ENCODE measurements at places on chromosomes 1 and 21.

DNA sequence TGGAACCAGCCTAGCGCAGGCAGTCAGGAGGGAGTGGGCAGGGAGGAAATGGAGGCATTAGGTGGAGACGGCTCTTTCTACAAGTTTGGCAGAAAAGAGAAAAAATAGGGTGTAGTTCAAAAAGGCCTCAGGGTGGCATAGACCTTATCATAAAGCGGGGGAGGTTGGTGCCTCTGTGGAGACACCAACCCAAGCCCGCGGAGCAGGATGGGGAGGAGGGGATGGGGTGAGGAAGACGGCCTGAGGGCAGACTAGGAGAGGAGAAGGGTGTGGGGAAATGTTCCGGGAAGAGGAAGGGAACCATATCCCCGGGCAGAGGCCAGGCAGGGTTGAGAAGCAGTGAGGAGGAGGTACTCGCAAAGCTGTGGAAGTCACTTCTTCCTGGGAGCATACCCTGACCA is 17.4 kb upstream of the SHE start:
- no peak for DNase-seq

- DNase-seq = no peak
Observed at GRCh38 chr21:31145274-31145673, 107.0 kb upstream of the KRTAP19-8 start.

DNA sequence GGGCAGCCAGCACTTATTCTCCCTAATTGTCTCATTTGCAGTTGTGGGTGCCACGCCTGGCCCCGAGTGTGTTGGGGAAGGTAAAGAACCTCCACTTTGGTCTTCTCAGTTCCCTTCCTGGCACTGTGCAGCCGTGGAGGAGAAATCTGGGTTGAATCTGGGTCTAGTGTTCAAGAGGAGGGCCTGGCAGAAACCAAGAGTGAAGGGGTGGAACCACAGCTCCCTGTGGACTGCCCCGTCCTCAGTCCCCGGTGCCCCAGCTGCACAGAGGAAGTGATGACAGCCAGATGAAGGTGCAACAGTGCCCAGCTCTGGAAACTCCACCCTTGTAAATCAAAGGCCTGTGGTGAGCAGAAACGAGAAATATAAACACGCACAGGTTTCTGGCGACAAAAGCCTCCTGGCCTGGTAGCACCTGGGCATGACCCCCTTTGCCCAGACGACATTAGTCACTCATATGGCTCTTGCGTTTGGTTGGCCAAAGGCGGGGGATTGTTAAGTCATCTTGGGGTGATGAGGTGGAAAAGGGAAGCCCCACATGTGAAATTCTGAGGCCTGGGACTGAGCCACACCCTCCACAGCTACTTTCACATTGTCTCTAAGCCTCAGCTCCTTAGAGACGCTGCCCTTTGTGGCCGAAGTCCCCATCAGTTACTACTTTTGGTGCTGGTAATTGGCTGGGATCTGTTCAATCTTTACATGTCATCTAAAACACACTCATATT is 4.2 kb upstream of the ECE1 start:
- DNase-seq = peak; percentile 51

GRCh38 chr1:167821356-167821685 is 92.6 kb downstream of the ADCY10 start:
- DNase-seq = no peak

- DNase-seq = no peak
Observed at GRCh38 chr1:5272325-5272724, 617.9 kb downstream of the AJAP1 start.

DNA sequence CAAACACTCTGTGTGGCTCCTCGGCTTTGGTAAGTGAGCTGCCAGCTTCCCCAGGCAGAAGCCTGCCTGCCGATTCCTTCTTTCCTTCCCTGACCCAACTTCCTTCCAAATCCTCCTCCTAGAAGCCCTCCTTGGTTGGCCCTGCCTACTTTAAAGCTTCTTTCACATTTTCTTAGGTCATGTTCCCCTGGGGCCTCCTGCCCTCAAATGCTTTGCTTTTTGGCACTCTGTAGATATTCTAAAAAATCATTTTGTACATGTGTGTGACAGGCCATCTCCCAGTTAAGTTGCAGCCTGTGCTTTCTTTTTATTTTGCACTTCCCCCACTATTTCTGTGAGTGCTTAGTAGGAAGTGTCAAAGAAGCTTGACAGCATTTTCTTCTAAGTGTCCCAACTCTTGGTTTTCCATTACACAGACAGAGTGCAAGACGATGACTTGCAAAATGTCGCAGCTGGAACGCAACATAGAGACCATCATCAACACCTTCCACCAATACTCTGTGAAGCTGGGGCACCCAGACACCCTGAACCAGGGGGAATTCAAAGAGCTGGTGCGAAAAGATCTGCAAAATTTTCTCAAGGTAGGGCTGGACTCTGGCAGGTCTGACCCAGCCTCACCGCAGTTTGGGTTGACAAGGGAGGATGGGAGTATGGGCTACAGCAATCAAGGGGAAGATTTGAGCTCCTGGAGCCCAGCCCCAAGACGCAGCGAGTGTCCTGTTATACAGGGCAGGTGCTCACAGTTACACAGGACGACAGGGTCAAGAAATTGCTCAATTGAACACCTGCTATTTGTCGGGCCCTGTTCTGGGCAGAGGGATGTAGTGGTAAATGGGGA is at the start of gene S100A9:
TSS of gene S100A9 (plus strand) at position 2 of the 838 bp plus-strand sequence. CDS start at position 432, 430 bp downstream.
- DNase-seq = no peak

GRCh38 chr1:180166436-180166800 is 11.7 kb downstream of the QSOX1 start:
- DNase-seq = no peak

DNA sequence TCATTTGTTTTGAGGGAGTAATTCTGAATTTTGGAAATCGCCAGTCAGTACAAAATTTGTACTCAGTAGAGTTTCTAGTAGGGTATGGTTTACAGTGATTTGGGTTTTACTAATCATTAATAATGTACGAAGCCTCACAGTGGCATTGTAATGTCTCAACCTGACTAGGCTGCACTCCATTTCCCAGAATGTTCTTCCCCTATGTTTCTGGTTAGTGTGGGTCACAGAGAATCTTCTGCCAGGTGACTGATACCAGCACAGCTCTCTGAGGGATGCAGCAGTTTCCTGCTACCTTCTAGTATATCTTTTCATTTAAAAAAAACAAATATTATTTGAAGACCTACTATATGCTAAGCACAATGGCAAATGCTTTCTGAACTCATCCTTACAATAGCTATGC is 112.9 kb downstream of the PTPN14 start:
- DNase-seq = no peak

DNA sequence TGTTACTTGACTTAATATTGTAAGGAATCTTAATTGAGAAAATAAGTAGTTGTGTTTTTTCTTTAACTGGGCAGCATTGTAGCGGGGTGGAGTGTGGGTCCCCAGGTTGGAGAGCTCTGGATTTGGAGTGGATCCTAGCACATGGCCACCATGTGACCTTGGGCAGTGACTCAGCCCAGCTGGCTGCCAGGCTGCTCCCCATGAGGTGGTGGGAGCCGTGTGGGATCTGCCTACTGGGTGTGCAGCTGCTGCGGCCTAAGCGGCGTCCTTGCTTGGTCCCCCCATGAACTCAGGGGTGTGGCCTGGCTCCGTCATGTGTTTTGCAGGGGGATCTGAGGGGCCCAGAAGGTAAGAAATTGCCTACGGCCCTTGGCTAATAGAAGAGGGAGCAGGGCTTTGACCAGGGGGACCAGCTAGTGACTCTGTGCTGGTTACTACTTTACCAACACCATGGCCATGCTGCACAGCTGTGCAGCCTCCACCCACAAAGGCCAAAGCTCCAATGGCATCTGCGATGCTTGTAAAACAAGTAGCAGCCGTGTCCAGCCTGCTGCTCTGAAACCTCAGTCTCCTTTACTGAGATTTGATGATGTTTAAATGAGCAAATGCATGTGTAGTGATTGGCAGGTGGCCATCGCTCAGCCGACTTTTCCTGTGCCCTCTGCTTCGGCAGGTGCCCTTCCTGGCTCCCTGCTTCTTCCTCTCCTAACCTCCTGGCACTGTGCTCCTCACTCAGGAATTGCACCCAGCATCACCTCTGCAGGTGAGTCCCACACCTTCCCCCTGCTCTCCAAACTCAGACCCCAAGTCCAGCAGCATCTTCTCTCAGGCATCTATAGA is 68.3 kb downstream of the ADARB1 start:
- DNase-seq = peak; percentile 33

DNA sequence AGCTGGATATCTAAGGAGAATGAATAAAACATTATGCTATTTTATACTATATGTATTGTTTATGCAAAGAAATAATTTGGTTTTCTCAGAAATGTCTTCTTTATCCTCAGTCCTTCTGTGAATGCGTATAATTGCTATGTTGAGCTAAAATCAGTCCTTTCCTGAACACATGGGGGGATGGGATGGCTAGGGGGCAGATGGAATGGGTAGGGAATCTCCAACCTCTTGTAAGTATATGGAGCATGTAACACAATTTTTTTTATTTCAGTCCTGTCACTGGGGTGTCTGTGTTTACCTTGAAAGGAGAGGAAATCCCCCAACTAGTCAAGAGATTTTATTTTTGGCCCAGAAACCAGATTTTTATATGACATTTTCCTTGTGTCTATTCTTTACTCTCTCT is 291.8 kb downstream of the NFIA start:
- no peak for DNase-seq

GRCh38 chr1:110412576-110412975 is 5.1 kb upstream of the LAMTOR5 start:
- DNase-seq = peak; percentile 71

- DNase-seq = no peak
Observed at GRCh38 chr1:8283058-8283884, 34.6 kb upstream of the SLC45A1 start.

- DNase-seq = no peak
Observed at GRCh38 chr1:208054485-208054884, 143.6 kb upstream of the CD34 start.

DNA sequence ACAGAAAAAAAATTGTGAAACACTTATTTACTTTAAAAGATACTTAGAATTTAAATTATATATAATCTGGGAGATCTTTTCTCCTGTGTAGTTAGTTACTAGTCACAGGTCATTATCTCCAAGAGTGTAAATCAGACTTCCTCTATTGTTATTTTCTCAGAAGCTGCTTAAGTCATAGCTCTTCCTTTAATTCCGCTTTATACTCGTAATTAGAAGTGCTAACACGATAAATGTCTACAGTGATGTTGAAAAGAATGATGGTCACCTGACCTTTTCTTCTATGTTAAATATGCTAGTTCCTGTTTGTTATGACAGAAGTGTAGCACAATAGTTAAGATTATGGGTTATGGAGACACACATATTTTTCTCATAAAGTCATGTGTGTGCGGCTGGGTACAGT is 123.6 kb downstream of the TGFB2 start:
- no peak for DNase-seq

DNA sequence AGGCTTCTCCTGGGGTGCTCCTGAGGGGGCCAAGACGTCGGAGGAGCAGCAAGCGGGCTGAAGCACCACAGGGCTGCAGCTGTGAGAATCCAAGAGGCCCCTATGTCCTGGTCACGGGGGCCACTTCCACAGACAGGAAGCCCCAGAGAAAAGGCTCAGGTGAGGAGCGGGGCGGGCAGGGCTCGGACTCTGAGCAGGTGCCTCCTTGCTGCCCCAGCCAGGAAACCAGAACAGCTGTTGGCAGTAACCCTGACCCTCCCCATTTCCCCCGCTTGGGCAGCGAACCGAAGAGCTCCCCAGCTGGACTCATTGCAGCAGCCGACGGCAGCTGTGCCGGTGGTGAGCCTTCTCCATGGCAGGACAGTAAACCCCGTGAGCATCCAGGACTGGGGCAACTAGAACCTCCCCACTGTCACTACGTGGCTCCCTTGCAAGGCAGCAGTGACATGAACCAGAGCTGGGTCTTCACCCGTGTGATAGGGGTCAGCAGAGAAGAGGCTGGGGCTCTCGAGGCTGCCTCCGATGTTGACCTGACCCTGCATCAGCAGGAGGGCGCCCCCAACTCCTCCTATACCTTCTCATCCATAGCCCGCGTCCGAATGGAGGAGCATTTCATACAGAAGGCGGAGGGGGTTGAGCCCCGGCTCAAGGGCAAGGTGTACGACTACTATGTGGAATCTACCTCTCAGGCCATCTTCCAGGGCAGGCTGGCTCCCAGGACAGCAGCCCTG is 625 bp downstream of the KLHDC7A start:
- peak; percentile 67 for DNase-seq

- DNase-seq = no peak
Observed at GRCh38 chr1:34529935-34530859, 224.7 kb upstream of the GJB5 start.

DNA sequence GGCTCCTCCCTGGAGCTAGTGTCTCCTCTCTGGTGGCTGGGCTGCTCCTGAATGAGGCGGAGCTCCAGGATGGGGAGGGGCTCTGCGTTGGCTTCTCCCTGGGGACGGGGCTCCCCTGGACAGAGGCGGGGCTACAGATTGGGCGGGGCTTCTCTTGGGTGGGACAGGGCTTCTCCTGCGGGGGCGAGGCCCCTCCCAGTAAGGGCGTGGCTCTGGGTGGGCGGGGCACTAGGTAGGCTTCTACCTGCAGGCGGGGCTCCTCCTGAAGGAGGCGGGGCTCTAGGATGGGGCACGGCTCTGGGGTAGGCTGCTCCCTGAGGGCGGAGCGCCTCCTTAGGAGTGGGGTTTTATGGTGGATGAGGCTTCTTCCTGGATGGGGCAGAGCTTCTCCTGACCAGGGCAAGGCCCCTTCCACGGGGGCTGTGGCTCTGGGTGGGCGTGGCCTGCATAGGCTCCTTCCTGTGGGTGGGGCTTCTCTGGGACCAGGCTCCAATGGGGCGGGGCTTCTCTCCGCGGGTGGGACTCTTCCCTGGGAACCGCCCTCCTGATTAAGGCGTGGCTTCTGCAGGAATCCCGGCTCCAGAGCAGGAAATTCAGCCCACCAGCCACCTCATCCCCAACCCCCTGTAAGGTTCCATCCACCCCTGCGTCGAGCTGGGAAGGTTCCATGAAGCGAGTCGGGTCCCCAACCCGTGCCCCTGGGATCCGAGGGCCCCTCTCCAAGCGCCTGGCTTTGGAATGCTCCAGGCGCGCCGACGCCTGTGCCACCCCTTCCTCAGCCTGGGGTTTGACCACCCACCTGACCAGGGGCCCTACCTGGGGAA is 22.7 kb upstream of the ARF1 start:
- DNase-seq = peak; percentile 100

- DNase-seq = no peak
Observed at GRCh38 chr21:37767984-37768383, 148.3 kb downstream of the KCNJ6 start.

GRCh38 chr1:62241371-62242131 is 46.9 kb downstream of the L1TD1 start:
- DNase-seq = peak; percentile 73

DNA sequence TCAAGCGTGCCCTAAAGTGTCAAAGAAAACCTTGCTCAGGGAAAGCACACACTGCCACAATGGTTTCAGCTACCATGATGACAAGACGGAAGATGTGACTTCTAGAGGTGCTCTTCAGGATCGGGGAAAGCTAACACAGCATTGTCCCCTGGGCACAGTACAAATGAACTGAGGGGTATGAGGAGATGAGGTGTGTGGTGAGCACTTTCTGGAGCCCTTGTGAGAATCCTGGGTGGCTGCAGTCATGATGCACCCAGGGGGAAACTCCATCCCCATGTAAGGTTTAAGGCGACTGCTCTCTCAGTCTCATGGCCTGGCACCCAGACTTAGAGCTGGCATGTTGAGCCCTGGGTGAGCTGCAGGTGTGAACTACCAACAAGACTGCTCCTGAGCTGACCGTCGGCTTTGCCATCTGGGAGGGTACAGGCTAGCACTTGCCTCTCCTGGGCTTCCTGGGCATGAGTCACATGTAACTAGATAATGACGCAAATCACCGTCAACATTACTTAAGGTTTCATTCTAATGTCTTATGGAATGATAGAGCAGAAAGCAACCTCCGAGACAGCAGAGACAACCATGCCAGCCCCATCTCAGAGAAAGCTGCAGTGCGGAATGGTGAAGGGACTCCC is 144.6 kb downstream of the CLIC6 start:
- DNase-seq = no peak

GRCh38 chr1:220803401-220804201 is 16.9 kb downstream of the MTARC1 start:
- DNase-seq = no peak

Measured in body of pancreas (tissue), 4 donors.